ENCODE measurements at places on chromosomes 7 and 10.
A peak's percentile ranks its signal among the peaks of the same experiment; 100 is the strongest.

- DNase-seq: no peak
Observed at GRCh38 chr10:32687546-32687945, 241.6 kb downstream of the CCDC7 start.

- DNase-seq: no peak
Observed at GRCh38 chr7:151631570-151631952, 111.9 kb upstream of the RHEB start.

DNA sequence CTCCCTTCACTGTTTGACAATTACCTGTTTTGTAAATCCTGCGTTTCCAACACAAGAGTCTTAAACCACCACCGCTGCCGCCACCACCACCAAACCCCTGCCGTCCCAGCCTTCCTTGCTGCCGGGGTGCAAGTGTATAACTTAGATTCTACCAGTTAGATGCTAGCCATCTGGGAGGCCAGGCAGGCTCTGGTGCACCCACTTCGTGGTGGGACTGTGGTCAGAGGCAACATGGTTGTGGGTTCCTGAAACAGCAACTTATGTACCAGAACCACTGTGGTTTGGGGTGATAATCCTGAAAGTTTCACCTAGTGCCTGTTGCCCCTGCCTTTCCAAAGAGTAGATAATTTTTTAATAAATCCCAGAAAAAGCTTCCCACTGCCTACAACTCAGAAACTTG, 510.5 kb downstream of the CCSER2 start:
- no peak for DNase-seq

DNA sequence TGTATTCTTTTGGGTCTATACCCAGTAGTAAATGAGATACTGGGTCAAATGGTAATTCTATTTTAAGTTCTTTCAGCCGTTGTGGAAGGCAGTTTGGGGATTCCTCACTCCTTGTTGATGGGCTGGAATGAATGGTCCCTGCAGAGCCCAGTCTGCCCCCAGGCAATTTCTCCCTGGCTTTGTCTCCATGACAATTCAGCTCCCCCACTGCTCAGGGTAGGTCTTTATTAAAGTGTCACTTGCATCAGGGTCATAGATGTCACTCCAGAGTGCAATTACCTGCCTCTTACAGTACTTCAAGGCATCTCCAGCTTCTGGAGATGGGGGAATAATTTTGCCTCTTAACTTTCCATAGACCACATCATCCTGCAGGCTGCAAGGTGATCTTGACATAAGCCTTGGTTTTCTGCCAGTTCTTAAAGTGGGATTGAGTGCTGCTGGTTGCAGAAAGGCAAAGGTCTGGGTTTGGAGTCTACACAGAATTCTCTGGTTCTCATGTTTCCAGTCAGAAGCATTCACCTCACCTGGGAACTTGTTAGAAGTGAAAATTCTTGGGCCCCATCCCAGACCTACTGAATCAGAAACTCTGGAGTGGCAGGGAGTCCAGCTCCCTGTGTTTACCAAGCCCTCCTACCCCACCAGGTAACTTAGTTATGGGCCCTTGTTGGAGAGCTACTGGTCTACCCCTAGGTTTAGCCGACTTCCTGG, 442.4 kb downstream of the GALNT17 start:
- no peak for DNase-seq

DNA sequence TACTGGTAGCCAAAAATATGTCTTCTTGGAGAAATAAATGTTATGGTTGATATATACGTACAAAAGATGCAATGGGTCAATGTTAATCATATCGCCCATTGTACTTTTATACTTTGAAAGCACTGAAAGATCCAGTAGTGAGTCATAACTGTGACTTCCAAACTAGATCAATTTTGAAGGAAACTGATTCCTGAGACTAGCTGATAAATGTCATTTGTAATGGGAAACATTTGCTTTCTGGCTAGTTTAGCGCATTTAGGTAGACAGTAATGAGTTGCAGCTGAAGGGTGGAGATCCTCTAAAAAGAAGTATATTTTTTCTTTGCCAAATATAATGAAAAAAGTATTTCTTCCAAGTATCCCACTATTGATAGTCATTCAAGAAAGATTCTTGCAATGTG, 53.5 kb upstream of the ARHGAP21 start:
- DNase-seq: no peak

- peak; percentile 23 for DNase-seq
Observed at GRCh38 chr10:7035126-7035761, 375.6 kb downstream of the SFMBT2 start.

DNA sequence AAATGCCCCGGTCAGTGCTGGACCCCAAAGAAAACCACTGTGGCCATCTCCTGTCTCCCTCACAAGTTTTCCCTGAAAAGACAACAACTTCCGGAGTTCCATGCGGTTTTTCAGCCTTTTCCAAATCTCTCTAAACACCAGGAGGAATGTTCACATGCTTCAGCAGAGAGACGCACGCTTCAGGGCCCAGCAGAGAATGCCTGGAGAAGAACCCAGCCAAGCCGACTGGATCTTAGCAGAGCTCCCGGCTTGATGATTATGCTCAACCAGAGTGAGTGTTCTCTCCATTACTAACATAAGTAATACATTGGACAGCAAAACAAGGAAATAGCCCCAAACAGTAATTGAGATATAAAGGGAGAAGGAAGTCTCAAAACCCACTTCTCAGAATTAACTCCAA, 17.9 kb downstream of the PRKCQ start:
- no peak for DNase-seq

GRCh38 chr7:54719974-54720373, 39.0 kb downstream of the SEC61G start:
- no peak for DNase-seq

DNA sequence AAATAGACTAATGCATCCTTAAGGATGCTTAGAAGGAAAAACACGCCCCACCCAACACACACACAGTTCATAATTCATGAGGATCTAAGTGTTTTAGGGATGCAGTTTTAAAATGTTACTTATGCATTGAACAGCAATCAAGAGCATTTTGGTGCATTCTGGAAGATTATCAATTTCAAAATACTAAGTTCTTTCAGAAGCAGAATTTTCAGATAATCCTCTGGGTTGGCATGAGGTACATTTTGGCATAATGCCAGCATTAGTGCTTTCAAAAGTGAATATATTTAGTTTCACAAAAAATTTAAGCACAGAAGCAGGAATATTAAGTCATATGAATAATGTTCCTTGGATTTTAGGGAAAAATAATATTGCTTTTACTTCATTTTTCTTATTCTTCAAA, 937.1 kb downstream of the REEP3 start:
- DNase-seq: no peak

DNA sequence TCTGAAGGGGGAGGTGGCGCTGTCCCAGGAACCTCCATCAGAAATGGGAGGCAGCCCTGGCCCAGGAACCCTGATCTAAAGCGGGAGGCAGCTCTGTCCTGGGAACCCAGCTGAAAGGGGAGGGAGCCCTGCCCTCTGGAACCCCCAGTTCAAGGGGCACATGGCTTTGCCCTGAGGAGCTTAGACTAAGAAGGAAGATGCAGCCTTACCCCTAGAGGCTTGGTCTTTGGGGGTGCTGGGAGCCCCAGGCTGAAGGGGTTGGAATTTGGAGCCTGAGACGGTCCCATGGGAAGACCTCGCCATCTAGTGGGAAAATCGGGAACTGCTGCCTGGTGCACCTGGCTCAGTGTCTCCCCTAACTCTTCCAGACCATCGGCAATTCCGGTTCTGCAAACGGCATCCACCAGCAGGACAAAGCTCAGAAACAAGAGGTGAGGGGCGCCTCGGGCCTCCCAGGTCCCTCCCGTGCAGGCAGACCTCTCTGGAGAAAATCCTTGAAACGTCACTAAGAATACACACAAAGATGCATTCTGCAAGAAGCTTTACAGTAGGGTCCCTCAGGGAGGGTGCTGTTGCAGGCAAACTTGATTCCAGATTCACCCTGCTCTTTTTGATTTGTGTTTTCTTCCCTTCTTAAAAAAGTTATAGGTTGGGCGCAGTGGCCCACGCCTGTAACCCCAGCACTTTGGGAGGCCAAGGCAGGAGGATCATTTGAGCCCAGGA, 52.4 kb upstream of the GTF2IRD1 start:
- DNase-seq: peak; percentile 71

DNA sequence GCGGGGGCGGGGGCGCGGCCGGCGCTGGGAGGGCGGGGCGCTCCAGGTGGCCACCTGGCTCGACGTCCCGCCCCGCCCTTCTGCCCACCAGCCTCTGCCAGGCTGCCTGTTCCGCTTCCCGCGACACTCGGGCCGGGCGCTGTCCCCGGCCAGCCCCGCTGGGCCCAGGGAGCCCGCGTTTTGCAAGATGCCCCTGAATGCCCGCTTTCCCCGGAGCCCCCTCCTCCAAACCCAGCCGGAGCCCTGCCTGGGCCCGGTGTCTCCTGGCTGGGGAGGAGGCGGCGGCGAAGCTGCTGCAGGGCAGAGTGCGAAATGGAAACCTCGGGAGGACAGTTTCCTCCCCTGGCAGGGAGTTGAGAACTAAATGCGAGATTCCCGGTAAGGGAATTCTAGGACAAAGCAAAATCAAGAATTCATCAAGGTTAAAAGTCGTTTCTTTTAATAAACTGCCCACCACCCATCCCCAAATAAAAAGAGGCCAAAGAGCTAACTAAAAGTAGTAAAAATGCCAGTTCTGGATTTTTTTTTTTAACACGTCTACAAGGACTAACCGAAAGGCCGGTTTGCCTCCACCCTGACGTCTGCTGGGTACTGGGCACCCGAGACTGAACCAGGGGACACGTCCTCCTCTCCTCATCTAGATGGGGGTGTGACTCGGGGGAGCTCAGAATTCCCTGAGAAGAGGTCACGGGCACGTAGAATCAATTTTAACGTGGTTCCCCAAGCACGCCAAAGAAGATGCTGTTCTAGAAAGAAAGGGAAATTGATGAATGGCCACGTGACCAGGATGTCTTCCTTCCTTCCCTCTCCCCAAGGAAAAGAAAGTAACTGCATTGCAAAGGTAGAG, 200.4 kb upstream of the NFE2L3 start:
- no peak for DNase-seq

DNA sequence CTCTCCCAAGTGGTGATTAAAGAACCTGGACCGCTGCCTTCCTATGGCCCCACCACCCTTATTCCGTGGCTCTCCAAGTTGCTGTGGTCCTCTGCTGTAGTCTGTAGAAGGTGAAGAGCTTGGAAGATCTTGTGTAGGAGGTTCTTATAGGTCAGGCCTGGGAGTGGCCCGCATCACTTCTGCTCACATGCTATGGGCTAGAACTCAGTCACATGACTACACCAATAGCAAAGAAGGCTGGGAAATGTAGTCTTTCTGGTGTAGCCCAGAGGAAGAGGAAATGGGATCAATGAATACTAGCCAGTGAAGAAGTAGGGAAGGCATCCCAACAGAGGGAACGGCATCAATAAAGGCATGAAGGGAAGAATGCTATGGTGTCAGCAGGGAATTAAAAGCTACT, 41.3 kb upstream of the AOAH start:
- no peak for DNase-seq

DNA sequence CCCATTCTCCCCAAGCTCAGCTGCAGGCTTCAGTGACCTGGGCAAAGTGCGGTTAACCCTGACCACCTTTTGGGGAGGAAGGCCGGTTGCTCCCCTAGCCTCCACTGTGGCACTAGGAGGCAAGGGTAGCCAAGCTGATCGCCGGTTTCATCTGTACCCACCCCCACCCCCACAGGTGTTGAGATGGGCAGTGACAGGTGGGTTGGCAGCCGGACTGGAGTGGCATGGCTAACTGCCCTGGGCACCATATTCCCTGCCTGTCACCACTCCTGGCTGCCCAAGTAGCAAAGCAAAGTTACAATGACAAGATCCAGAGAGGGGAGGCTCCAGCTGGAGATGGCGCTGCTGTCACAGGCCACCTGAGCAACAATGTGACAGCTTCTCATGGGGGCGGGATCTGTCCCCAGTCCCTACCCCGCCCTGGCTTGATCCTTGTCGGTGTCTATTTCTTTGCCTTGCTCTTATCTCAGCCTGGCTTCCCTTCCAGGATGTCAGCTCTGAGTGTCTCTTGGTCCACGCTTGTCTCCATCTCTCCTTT, 27.0 kb upstream of the BMS1 start:
- DNase-seq: no peak

DNA sequence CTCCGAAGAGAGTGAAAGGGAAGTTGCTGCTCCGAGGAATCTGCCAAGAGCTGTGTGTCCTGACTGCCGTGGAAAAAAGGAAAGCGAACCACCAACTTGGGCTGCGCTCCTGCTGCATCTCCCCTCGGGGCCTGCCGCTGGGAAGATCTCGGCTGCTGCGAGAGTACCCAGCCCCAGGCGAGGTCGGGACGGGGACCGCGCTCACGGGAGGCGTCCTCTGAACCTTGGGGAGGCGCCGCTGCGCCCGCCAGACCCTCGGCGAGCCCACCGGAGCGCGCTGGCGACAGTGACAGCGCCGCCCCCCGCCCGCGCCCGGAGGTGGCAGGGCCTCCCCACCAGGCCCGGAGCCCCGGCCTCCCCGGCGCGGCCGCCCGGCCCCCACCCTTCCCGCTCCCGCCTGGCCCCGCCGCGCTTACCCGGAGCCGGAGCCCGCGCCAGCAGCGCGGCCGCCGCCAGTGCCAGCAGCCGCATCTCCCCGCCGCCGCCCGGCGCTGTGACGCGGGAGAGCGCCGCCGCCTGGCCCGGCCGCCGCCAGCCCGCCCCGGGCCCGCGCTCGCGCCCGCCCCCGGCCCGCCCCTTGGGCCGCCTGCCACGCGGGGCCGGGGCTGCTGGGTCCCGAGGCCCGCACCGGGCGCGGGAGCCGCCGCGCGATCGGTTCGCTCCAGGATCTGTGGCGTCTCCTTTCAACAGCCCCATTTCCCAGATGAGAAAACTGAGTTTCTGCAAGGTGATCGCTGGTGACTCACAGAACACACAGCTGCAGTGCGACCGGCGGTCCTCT, at the start of gene VSTM4:
Gene VSTM4 (minus strand): TSS at position 508 of the 781 bp plus-strand sequence. CDS start 37 bp downstream, at position 471.
- DNase-seq: no peak

DNA sequence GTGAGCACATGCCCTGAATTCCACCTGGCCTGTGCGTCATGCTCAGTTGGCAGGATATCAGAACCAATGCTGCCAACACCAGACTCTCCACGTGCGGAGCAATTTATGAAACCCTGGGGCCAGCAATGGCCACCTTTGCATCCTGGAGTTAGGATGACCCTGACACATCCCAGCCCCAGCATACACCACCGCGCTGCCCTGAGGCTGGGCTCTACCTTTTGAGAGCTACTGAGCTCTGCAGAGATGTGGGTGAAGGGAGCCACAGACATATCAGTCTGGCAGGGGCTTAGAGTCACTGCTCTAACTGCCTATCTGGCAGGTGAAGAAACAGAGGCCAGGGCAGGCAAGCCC, 41.9 kb downstream of the SYPL1 start:
- no peak for DNase-seq

GRCh38 chr10:33143160-33143728, 185.2 kb upstream of the ITGB1 start:
- peak; percentile 42 for DNase-seq

GRCh38 chr10:96122824-96123223, 7.3 kb upstream of the ZNF518A start:
- DNase-seq: no peak

GRCh38 chr10:29859521-29860130, 199.8 kb downstream of the JCAD start:
- no peak for DNase-seq

- no peak for DNase-seq
Observed at GRCh38 chr10:132517951-132518521, 19.6 kb upstream of the INPP5A start.

DNA sequence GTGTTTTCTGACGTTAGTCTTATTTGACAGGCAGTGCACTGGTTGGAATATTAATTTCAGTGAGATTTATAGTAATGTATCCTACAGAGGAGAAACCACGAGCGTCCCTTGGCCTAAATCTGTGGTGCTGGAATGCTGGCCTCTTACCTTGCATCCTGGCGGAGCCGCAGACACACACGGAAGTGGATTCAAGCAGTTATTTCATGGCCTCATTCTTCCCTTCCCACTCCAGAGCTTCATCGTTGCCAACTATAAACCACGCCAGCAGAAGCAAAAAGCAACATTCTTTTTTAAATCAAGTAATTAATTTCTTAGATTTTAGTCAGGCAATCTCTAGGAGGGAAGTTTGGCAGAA, 13.1 kb downstream of the WIPI2 start:
- DNase-seq: no peak

- DNase-seq: no peak
Observed at GRCh38 chr7:27109466-27110185, 7.1 kb upstream of the HOXA2 start.

Data from activated T-cell treated with anti-CD3 and anti-CD28 coated beads, Interleukin-2, amount 50 U/mL, for 1 hour (primary cell).